NCI-H1105 treated with DMSO at 0.1 percent for 48 hours (cell line): ENCODE measurements at places on chromosomes 5 and 9.

DNA sequence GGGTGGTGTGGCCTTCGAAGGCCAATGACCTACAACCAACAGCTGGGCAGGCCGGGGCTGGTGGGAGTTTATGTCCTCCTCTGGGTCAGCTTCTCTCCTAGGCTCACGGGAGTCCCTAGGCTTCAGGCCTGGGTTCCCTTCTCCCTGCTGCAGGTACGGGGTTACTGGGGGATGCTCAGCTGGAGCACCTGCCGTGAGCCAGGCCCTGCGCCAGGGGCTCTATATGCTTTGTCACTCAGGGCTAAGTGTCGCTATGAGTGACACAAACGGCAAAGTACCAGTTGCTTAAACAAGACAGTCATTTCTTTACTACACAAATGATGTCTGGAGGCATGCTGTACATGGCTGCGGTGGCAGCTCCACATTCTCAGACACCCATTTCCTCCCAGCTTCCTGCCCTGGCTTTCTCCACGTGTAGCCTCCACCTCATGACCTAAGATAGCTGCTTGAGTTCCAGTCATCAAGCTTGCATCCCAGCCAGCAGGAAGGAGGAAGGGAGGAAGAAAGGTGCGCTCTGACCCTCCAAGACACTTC is 22.5 kb upstream of the NINJ1 start:
- DNase-seq: no peak

DNA sequence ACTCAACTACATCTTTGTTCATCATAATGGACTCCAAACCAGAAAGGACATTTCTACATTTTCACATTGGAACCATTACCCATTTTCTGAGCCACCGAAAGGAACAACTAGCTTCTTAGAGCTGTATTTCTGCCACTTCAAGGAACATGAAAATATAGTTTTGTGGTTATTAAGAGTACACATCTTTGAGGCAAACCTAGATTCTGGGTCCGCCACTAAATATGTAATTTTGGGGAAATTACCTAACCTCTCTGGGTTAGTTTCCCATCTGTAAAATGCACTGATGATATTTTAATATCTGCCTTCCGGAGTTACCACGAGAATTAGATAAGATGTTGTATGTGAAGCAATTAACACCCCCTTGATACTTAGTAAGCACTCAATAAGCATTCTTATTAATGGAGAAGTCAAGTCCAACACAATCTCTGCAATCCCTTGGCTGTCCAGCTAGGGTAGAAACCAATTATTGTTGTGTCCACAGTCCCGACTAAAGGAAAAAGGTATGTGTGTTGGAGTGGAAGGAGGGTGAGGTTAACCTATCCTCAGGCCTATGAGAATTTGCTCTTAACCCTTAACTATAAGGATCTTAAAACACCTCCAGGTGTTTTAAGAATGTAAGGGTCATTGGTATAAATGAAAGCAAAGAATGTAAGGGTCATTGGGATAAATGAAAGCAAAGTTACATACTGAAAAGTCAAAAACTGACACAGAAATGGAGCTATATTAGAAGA is 94.0 kb upstream of the PTGER4 start:
- DNase-seq: no peak

GRCh38 chr9:129435291-129435690 is 185.6 kb downstream of the C9orf50 start:
- no peak for DNase-seq

GRCh38 chr9:114855488-114855887 is 49.6 kb upstream of the TNFSF15 start:
- DNase-seq: no peak

DNA sequence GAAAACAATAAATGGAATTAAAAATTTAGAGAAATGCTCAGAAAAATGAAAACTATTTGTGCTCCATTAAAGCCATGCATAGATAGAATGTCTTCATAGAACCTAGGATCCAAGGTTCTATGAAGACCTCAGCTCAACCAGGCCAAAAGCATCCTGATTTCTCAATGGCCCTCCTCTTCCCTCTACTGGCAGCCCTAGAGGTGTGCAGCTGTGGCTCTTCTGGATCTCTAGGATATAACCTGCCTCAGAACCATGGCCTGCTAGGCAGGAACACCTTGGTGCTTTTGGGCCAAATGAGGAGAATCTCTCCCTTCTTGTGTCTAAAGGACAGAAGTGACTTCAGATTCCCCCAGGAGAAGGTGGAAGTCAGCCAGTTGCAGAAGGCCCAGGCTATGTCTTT is 15.1 kb downstream of the IFNA1 start:
- no peak for DNase-seq

- no peak for DNase-seq
Measured at GRCh38 chr5:67552773-67553172, 356.2 kb upstream of the CD180 start.

DNA sequence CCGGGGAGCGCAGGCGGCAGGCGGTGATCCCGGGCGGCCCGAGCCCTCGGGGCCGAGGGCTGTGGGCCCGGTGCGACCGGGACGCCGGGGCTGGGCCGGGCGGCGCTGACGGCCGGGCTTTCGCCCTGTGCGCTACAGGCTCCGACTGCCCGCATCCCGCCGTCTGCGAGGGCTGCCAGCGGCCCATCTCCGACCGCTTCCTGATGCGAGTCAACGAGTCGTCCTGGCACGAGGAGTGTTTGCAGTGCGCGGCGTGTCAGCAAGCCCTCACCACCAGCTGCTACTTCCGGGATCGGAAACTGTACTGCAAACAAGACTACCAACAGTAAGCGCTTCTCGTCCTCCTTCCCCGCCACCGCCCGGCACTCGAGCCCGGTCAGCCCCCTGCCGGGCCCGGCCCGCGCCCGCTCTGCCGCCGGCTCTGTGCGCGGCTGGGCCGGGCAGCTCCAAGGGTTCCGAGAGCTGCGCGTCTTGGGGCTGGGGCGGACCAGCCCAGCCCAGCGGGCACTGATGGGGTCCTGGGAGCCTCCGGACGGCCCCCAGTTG is 1.6 kb downstream of the LMX1B start:
- DNase-seq: no peak

DNA sequence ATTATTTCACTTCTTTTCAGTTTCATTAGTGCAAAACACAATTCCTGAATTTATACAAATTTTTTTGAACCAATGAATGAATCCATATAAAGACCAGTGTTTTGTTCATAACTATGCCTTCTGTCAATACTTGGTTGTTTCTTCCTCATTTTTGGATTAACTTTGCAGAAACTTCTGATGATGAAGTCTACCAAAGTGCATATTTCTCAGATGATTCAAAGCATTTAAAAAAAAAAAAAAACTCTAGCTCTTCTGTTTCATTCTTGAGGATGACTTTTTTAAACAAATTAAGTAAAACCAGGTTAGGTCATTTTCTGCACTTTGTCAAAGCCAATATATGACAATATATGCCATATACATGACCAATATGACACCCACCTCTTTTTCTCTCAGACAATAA is 92.6 kb downstream of the CHSY3 start:
- no peak for DNase-seq

- no peak for DNase-seq
Measured at GRCh38 chr5:179607160-179607931, 16.1 kb downstream of the HNRNPH1 start.

DNA sequence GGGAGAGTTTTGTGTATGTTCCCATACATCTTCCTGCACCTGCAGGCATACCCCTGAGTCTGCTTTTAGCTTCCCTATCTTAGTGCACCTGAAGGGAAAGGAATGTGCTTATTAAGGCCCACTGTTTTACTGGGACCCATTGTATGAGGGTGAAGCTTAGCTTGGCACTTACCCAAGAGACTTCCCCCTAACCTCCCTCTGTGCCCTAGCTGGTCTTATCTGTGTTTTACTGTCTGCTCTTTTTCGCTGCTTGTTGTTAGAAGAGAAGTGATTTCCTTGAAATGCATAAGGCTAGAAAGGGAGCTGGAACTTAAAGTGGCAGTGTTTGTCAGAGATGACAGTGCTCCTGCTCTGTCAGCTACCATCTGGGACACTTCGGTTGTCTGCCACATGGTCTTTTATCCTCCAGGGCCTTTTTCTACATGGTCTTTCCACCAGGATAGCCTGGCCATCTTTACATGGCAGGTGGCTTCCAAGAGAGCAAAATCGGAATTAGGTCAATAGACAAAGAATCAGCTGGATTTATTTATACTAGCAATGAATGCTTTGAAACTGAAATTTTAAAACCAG is 122.5 kb upstream of the SLC44A1 start:
- no peak for DNase-seq

DNA sequence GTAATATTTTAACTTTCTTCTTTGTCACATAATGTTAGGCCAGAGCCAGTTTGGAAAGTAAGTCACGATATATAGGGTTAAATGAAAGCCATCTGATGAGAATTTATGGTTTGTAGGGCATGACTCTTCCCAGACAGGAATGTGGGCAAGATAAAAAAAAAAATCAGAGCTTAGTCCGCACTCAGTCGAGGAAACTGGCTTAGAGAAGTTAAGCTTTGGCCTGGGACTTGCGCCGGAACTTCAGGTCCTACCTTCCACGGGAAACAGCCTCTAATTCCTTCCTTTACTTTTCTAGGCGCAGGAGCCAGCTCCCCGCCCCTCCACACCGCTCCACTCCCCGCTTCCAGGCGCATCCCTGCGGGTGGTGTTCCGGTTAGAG is 475 bp downstream of the DDX31 start:
- no peak for DNase-seq

DNA sequence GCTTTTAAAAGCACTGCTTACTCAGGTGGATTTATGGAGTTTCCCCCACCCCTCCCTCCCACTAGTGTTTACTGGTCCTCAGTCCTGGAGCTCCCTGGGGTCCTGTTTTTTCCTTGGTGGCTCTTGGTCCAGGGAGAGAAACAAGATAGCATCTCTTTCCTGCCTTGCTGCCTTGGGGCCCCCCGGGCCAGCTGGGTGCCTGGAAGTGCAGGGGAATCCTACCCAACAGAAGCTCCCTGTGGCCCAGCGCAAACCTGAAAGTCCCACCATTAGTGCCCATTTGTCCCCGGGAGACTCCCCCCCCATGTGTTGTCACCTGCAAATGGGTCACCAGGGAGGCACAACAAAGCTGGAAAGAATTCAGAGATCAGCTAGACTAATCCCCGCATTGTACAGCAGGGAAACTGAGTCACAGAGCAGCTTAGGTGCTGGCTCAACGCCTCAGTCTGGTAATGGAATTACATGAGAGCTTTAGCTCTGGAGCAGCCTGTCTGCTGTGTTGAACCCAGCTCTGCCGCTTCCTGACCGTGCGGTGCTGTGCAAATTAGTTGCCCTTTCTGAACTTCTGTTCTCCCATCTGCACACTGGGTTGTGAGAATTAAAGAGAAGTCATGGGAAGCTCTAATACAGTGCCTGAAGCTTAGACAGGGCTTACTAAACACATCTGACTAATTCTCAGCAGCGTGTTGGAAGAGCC is 38.2 kb downstream of the DAB2IP start:
- DNase-seq: no peak

- DNase-seq: no peak
Measured at GRCh38 chr5:18740301-18740700, 1106.0 kb downstream of the TAF11L14 start.

DNA sequence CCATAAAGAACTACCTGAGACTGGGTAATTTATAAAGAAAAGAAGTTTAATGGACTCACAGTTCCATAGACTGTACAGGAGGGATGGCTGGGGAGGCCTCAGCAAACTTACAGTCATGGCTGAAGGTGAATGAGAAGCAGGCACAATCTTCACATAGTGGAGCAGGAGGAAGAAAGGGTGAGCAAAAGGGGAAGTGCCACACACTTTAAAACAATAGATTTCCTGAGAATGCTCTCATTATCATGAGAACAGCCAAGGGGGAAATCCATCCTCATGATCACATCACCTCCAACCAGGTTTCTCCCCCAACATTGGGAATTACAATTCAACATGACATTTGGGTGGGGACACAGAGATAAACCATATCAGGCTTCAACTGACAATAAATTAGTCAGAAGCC is 664.9 kb downstream of the TAF11L14 start:
- DNase-seq: no peak

GRCh38 chr5:119347991-119348390 is 7.8 kb upstream of the TNFAIP8 start:
- DNase-seq: no peak

GRCh38 chr5:146695646-146696045 is 179.7 kb upstream of the GPR151 start:
- DNase-seq: no peak

- peak; percentile 23 for DNase-seq
Measured at GRCh38 chr9:111572950-111573604, 26.4 kb downstream of the PTGR1 start.

DNA sequence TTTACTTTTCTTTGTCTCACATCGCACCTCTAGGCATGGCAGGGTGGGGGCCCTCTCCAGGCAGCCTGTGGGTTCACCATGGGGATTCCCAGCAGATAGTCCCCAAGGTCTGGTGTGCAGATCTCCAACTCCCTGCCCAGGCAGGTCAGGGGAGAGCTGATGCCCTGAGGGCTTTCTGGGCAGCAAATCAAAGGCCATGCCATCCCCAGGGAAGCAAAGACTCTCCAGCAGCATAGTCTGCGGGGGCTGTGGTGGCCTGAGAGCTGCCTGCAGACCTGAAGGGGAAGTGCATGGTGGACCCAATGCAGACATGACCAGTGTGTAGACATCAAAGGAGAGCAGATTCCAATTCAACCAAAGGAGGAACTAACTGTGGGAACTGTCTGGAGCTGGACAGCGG is 7.7 kb downstream of the NEURL1B start:
- no peak for DNase-seq

DNA sequence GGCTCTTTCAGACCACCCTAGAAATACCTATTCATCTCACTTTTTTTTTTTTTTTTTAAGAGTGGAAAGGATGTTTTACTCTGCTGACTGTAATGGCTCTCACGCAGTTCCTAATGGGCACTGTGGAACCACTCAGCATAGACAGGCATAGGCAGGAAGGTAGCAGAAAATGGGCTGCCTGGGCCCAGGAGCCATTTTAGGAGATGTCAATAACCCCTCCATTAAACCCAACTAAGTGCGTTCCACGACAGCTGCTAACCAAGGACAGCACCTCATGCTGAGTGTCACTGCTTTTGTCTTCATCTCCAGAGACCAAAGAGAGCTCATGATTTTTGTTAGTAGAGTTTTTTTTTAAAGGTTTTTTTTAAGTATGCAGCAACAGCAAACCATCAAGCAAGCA is 15.3 kb downstream of the MAP1B start:
- DNase-seq: no peak

- no peak for DNase-seq
Measured at GRCh38 chr9:6384732-6385131, 28.3 kb upstream of the UHRF2 start.

- no peak for DNase-seq
Measured at GRCh38 chr9:105632807-105633206, 29.4 kb upstream of the TAL2 start.

GRCh38 chr9:90830051-90830450 is 28.4 kb downstream of the SYK start:
- DNase-seq: no peak
